ENCODE measurements at places on chromosomes 3 and 15. TPM values are rescaled to one million over a fixed set of nuclear protein-coding genes. Genes with fewer than 3 reads are reported as not detected.

The TAGLN3 gene
- total RNA-seq, result 1.2 TPM

GRCh38 chr3:143979813-143980212, 8.2 kb downstream of the DIPK2A start:
- DNase-seq, result no peak

DNA sequence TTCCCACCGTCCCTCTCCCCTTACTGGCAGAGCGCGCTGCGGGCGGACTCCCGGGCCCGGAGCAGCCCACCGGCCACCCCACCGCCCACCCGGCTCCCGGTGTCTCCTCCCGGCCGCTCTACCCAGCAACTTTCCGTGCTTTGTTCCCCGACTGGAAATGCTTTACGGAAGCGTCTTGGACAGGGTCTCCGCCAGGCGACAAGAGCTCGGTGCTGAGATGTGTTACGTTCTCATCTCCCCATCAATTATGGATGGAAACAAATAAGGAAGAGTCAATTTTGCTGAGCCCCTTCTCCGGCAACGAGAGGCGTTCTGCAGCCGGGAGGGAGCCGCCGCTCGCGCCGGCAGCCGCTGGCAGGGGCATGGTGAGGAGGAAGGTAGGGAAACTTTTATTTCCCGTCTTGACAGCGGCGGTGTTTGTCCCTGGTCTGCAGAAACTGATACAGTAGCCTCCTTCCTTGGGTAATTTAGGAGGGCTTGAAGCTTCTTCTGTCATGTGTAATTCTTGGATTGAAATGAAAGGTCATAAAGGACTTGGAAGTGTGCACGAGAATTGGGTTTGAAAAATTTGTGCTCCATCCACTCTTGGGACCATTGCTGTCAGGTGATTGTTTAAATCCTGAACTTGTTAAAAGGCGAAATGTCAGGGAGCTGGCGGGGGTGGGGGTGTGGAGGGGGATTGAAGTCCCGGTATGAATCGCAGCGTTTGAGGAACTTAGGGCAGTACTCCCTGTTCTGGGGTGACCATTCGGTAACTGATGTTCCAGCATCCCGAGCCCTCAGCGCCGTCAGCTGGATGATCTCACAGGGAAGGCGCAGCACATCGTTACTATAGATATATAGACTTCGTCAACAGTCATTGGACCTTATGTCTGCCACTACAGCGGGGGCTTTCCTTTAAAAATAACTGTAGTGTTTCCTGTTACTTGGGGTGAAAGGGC, 1.5 kb downstream of the SEMA6D start:
- DNase-seq, result no peak

DNA sequence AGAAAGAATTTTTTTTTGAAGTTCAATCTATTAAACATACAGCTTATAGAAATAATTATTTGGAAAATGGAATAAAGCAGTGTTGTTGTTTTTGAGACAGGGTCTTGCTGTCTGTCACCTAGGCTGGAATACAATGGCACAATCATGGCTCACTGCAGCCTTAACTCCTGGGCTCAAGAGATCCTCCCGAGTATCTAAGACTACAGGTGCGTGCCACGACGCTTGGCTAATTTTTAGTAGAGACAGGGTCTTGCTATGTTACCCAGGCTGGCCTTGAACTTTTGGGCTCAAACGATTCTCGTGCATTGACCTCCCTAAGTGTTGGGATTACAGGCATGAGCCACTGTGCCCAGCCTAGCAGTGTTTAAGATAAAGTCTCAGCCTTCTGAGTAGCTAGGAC, 8.8 kb downstream of the BNIP2 start:
- DNase-seq, result no peak

DNA sequence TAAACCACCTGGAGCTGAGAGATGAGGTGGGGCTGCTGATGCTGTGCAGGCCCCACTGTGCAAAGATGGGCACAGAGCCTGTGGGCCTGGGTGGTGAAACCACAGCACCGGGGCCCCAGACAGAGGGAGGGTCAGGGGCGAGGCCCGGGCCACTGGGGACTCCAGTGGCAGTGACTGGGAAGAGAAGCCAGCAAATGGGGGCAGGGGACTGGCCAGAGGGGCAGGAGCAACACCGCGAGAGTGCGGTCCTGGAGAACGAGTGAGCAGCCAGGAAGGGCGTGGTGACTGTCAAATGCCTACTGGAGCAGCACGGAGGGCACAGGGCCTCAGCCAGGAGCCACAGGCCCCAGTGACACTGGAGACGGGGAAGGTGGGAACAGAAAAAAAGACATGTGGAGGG, 39.8 kb downstream of the HCN4 start:
- no peak for DNase-seq
